NCI-H1436 (cell line): ENCODE measurements at places on chromosomes 1 and 21.

- no peak for DNase-seq
These were observed 42.2 kb downstream of the RAP1GAP start for GRCh38 chr1:21626921-21627339.

GRCh38 chr1:45306319-45306718 is 20.4 kb upstream of the HPDL start:
- no peak for DNase-seq

GRCh38 chr1:164598719-164599118 is 39.7 kb downstream of the PBX1 start:
- no peak for DNase-seq

DNA sequence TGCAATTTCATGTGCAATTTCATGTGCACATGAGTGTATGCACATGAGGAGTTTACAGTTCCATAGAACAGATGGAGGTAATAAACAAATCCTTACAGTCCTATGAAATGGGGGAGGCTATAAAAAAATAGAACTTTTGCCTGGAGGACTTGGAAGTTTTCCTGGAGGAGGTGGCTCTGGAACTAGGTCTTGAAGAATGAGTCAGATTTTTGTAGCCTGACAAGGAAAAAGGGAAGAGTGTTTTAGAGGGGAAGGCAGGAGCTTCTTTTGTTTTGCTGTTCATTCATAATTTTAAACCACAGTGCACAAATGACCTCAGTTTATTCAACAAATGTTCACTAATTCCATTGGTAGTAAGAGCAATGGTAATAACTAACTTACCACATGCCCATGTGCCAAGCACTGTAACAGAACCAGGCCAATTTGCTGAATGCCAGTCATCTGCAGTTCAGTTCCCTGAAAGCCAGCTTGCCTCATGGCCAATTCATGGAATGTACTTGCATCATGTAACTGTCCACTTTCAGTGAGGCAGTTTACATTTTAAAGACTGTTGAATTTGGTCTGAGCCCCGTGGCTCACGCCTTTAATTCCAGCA is 2.7 kb downstream of the DIO1 start:
- DNase-seq, result no peak

GRCh38 chr1:111725192-111725591 is 14.0 kb downstream of the INKA2 start:
- DNase-seq, result no peak

GRCh38 chr1:183884526-183884925 is 79.6 kb downstream of the RGL1 start:
- no peak for DNase-seq

GRCh38 chr1:178973652-178974101 is 52.0 kb upstream of the FAM20B start:
- DNase-seq, result peak; percentile 22

DNA sequence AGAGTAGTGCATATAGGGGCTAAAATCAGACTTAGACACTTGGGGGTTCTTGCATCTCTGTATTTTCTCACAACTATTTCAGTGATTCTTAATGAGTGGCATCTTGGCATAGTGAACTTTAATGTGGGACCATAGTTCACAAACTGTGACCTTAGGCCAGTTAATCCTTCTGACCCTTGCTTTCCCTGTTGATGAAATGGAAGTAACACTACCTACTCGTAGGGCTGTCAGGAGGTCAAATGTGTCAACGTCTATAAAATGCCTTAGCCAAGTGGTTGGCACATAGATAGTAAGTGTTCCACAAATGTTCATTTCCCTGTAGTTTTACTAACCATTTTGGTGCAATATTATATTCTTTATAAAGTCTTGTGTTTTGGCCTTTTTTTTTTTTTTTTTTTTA is 49.4 kb downstream of the DYRK1A start:
- DNase-seq, result no peak

GRCh38 chr1:25673962-25674806 is 57.6 kb downstream of the MAN1C1 start:
- DNase-seq, result no peak
